Small intestine (tissue), 16 donors: ENCODE measurements at places on chromosomes 1 and 21.
A peak's percentile ranks its signal among the peaks of the same experiment; 100 is the strongest.

- DNase-seq = no peak
Observed at GRCh38 chr1:99181892-99182291, 82.4 kb upstream of the PLPPR4 start.

- no peak for DNase-seq
Observed at GRCh38 chr1:42815941-42816584, 859 bp upstream of the ERMAP start.

DNA sequence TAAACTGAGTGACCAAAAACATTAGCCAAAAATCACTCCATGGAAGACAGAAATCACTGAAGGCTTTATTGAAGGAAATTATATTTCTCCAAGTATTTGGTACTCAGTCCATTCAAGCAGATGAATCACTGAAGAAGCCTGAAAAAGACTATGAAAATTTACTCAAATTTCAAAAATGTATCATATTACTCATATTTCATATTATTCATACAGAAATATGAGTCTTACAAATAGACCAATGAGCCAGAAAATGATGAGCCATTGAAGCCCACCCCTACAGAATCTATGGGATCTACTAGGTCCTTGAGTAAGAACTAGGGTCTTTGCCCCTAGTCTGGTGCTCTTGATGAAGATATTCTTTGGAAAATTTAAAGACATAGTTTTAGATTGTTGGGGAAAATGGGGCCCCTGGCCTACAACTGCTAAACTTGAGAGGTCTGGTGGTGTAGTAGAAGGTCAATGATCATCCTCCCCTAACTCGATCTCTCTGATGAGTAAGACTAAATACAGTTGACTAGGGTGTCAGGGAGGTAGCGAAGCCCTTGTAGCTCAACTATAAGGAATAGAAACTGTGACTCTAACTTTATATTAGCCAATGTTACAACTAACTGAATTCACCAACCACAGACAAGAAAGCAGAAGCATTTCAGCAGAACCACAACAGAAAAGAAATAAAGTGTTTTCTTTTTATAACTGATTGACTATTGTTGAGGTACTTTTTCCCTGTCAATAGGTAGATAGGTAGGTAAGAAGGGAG, 81.0 kb downstream of the NOTCH2 start:
- DNase-seq = no peak

- no peak for DNase-seq
Observed at GRCh38 chr21:44751186-44751798, 39.9 kb upstream of the TSPEAR start.

GRCh38 chr1:938711-939489, 15.2 kb downstream of the SAMD11 start:
- DNase-seq = no peak

- DNase-seq = no peak
Observed at GRCh38 chr1:111145963-111146768, 6.1 kb downstream of the CEPT1 start.

- peak; percentile 39 for DNase-seq
Observed at GRCh38 chr1:87084244-87084836, 169.9 kb downstream of the HS2ST1 start.

- DNase-seq = no peak
Observed at GRCh38 chr1:243250102-243250501, 5.0 kb downstream of the CEP170 start.

GRCh38 chr1:83834621-83835264, 164.2 kb downstream of the TTLL7 start:
- DNase-seq = no peak

DNA sequence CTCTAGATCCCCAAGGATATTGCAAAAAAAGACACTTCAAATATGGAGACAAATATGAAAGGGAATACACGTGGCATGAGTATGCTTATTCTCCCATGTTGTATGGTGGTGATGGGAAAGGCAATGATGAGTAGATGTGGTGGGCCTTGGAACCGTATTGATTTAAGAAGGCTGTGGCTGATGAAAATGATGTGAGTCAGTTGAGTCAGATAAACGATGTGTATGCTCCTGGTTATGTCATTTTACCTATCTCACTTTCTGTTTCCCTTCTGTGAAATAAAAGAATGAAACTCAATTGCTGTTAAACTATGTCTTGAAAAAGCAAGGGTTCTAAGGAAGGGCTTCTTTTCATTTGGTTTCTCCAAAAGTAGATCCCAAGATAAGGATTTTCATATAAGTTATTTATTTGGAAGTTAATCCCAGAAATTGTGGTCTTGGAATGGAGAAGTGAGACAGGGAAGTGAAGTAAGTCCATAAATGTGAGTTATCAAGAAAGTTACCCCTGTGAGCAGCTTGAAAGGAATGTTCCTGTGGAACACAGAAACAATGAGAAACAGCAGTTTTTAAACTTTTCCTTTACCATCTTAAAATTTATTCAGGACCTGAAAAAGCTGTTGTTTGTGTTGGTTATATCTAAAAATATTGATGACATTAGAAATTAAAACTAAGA, 292.0 kb downstream of the DUSP10 start:
- no peak for DNase-seq

DNA sequence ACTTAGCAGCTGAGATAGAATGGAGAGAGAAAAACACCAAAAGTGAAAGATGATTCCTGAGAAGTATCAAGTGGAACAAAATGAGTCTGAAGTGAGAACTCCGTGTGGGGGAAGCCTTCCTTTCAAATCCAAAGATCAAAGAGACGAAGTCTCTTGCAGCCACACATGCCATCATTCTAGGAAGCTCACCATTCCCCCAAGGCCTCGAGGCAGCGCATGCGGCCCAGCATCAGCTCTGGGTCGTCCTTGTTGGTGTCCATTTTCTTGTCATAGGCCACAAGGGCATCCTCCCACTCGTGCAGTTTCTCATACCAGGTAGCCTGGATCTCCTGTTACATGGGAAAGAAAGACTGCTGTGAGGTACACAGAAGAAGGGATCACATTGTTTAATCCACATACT, 32.2 kb upstream of the ANGPTL7 start:
- DNase-seq = no peak

GRCh38 chr21:44258056-44258725, 3.5 kb downstream of the DNMT3L start:
- no peak for DNase-seq

DNA sequence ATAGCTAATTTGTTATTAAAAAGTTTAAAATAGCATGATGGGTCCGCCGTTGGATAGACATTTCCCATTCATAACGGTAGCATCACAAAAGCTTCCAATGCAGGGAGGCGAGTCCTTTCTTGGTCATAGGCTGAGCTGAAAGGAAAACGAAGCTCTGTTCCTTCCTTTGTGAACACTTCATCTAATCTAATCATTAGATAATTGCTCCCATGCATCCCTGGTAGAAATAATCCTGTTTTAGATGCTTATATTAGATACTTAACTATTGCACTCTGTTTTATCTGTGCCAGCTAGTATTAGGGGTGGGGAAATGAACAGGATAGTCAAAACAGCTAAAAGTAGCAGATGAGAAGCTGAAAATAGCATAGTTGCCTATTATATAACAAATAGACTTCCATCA, 215.0 kb downstream of the SLC35F3 start:
- DNase-seq = no peak

- DNase-seq = no peak
Observed at GRCh38 chr1:248850536-248851251, 8.2 kb downstream of the ZNF692 start.

- no peak for DNase-seq
Observed at GRCh38 chr1:223776826-223777454, 64.6 kb downstream of the CAPN2 start.

- peak; percentile 84 for DNase-seq
Observed at GRCh38 chr1:180234369-180235076, 4.5 kb downstream of the LHX4 start.

DNA sequence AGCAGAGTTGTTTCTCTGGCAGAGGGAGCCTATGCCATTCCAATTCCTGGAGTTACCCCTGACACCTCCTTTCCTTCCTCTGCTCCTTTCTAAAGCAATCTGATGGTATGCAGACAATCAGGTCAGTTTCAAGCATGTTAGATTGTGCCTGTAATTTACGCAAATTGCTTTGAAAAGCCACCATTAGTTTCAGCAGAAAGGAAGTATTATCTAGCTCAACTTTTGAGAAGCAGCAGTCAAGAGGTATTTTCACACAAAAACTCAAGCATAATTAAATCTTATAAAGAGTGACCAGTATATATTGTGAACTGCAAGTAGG, 2.2 kb downstream of the ERRFI1 start:
- no peak for DNase-seq

- no peak for DNase-seq
Observed at GRCh38 chr1:203590603-203591002, 36.0 kb upstream of the ATP2B4 start.

- no peak for DNase-seq
Observed at GRCh38 chr1:116333171-116334014, 39.7 kb upstream of the ATP1A1 start.

GRCh38 chr1:74712881-74713280, 20.0 kb downstream of the CRYZ start:
- DNase-seq = no peak

- DNase-seq = no peak
Observed at GRCh38 chr1:12457771-12458170, 160.2 kb downstream of the DHRS3 start.

- no peak for DNase-seq
Observed at GRCh38 chr1:202631076-202631923, 79.0 kb downstream of the SYT2 start.

DNA sequence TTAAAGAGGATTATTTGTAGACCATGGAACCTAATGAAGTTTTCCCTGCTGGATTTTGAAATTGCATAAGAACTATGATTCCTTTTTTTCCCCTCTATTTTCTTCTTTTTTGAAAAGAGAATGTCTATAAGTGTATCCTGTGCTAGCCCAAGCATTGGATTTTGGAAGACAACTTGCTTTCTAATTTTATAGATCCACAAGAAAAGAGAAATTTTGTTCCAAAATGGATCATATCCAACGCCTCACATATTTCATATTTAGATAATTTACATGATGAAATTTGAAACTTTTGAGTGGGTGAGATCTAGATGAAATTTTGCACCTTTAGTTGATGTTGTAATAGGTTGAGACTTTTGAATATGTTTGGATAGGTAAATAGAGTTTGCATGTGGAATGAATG, 978.7 kb downstream of the MRPL39 start:
- DNase-seq = no peak

- DNase-seq = peak; percentile 84
Observed at GRCh38 chr1:226912587-226913176, 27.4 kb upstream of the COQ8A start.

DNA sequence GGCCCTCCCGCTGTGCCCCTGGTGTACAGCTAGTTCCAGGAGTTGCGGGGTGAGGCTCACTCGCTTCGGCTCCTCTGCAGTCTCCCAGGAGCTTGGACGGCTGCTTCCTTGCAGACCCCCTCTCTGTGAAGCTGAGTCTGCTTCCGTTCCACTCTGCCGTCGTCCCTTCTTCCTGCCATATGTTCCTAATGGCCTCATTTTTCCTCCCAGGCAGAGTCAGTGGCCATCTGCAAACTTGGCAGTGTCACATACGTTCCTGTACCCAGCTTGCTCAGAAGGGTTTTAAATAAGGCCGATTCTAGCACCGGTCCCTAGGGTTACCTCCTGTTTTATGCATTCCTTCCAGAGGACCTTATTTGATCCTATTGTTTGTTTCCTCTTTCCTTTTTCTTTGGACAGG, 21.3 kb downstream of the ACTL8 start:
- DNase-seq = no peak

GRCh38 chr1:200153277-200154055, 126.0 kb downstream of the NR5A2 start:
- DNase-seq = no peak
